ENCODE measurements at places on chromosomes 6 and 20. TPM values are rescaled to one million over a fixed set of nuclear protein-coding genes. Genes with fewer than 3 reads are reported as not detected.

DNA sequence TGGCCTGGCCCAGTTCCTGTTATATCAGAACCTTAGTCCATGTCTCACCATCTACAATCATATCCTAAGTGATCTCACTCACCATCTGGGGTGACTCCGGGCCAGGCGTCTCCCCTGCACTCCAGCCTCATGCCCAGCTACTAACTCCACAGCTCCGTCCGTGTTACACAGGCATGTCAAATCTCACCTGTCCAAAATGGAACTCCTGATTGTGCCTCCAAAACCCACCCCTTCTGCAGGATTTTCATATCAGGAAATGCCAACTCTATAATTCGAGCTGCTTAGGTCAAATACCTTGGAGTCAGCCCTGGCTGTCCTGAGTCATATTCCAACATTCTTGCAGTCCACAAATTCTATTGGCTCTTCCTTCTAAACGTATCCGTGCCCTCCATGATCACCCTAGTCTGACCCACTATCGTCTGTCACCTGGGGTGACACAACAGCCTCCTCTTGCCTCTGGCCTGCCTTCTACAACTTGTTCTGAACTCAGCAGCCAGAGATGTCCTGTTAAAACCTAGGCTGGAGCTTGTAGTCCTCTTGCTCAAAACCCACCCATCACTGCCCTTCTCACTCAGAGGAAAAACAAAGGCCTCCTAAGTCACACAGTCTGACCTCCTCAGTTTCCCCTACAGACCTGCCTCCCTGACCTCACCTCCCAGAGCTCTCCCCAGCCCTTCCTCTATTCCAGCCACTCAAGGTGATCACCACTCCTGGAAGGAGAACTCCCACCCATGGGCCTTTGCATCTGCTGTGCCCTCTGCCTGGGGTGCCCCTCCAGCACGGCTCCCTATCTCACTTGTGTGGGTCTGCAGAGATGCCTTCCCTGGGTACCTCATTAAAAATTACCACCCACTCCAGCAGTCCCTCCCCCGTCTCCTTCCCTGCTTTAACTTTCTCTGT, 85.3 kb upstream of the SIRPA start:
- peak; percentile 52 for DNase-seq

DNA sequence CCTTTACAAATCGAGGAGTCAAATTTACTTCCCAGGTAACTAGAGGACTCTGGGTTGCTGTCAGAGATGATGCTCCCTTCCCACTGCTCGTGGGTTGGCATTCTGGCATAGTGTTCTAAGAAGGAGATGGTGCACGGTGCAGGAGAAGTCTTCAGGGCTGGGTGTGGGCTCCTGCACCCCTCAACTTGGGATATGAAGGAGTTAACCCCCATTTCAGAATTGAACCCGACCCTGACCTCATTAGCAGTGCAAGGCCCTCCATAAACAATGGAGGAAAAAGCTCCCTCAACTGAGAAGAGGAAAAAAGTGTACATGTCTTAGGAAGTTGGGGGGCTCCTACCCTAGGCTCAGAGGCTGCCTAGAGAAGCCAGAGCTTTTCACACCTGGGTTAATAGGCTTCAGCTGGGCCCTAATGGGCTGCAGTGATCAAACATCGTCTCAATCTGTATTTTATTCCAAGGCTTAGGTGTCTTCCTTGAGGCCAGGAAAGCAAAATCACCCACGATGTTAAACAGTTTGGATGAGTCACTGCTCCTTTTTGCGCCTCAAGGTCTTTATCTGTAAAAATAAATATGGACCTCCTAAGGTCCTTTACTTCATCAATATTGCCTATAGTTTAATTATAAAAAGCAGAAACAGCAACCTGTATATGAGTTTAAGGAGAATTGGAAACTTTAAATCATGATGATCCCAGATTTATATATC, 29.4 kb downstream of the TFAP2B start:
- DNase-seq = no peak

TRIM31 gene
- not detected for total RNA-seq

GRCh38 chr6:21846541-21847451, 253.2 kb downstream of the SOX4 start:
- DNase-seq = peak; percentile 96

MEI4 gene
- total RNA-seq = not detected

CST4 gene
- total RNA-seq = not detected

GRCh38 chr6:32772656-32773055, 9.3 kb upstream of the HLA-DQB2 start:
- no peak for DNase-seq

- DNase-seq = no peak
Measured at GRCh38 chr6:137893726-137894125, 26.7 kb downstream of the TNFAIP3 start.

- DNase-seq = no peak
Measured at GRCh38 chr6:88358846-88359245, 192.7 kb upstream of the CNR1 start.

- DNase-seq = no peak
Measured at GRCh38 chr6:46217671-46218131, 46.9 kb upstream of the ENPP5 start.

RHAG gene
- total RNA-seq = not detected

CD24 gene
- 21.6 TPM for total RNA-seq

DNA sequence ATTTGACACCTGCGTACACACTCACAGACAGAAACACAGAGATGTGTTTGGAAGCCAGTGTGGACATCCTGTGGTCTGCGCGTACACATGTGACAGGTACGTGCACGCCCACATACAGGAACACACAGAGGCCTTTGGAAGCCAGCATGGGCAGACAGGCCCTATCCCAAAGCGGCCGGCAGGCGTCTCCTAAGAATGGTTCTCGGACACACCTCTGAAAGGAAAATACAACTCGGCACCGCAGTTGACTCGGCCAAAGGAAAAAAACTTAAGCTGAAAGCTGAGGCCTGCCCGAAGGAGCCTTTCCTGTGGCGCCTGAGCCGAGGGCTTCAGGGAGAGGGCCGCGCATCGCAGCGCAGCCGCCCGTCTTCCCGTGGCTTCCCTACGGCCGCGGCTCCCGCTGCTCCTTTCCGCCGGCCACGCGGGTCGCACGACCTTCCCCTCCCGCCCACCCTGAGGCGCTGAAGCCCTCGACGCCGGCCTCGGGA, 1.4 kb upstream of the CEP43 start:
- peak; percentile 83 for DNase-seq

ESR1 gene
- not detected for total RNA-seq

- no peak for DNase-seq
Measured at GRCh38 chr6:136510299-136510698, 39.9 kb downstream of the MAP7 start.

RIMS4 gene
- not detected for total RNA-seq

MYBL2 gene
- 8.7 TPM for total RNA-seq

CEP250 gene
- total RNA-seq = 24.2 TPM

DNA sequence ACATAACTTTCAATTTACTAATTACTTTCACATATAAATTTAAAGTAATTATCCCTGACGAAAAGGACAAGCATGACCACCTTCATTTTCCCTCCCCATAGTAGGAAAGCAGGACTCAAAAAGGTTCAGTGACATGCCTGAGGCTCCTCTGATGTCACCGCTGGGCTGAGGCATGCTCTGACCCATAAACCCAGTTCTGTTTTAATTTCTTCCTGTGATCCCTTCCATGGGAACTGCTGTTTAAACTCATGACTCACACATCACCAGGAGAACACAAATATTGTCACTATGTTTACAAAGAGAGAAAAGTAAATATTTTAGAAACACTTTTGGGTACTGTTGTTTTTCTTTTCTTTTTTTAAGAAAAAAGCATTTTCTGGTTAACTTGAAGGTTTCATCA, 38.0 kb upstream of the NR2E1 start:
- no peak for DNase-seq

CRISP2 gene
- not detected for total RNA-seq

Data from dermis blood vessel endothelial cell (primary cell).